ENCODE measurements at places on chromosomes 7 and 10.
A peak's percentile ranks its signal among the peaks of the same experiment; 100 is the strongest.

DNA sequence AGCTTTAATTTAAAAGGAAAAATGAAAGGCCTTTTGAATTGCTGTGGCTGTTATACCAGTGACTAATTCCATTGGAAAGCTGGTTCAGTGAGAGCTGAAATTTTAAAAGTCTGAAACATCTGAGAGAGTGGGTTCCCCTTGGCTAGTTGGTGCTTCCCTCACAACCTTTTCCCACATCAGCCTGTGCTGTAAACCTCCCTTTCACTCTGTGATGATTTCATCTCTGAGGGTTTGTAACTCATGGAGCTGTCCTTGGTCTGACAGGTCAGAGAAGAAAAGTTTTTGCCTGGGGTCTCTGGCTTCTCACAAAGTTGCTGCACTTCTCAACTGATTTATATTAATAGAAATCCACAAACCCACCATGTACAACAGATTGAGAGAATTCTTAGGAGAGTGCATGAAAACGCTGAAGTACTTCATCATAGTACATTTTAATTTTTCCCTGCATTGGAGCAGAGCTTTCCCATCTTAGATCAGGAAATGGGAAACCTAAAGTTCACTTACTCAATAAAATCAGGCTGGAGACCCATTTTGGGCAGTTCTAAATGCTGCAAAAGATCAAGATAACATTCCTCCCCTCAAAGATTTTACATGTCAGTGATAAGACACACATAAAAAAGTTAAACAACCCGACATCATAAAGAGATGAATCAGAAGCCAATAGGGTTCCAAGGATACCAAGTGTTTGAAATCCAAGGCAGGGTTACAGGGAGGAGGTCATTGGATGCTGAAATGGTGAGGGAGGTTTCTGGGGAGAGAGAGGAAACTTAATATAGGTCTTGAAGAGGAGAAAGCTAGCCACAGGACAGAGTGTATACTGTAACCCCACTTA, 157.0 kb upstream of the MKLN1 start:
- no peak for DNase-seq

- no peak for DNase-seq
These were observed 647 bp downstream of the ECHS1 start for GRCh38 chr10:133372507-133372906.

DNA sequence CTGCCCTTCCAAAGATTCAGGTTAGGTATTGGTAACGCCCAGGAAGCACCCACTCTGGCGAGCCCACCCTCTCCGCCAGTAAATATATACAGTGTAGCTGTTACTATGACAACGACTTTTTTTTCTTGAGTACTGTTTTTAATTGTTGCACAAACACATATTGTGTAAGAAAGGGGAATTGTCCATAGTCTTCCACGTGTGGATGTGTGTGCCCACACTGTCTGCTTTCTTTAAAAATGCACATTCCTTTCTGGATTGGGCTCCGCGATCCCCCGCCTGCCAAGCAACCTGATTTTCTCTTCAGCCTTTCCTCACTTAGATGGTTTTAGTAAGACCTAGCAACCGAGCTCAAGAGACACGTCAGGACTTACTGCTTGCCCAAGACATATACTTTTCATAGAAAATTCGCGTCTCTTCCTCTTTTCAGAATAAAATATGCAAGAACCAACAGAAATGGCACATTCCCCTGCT, 247.8 kb downstream of the EBF3 start:
- no peak for DNase-seq

GRCh38 chr10:61000769-61001730, 57.1 kb upstream of the RHOBTB1 start:
- DNase-seq, result peak; percentile 38

DNA sequence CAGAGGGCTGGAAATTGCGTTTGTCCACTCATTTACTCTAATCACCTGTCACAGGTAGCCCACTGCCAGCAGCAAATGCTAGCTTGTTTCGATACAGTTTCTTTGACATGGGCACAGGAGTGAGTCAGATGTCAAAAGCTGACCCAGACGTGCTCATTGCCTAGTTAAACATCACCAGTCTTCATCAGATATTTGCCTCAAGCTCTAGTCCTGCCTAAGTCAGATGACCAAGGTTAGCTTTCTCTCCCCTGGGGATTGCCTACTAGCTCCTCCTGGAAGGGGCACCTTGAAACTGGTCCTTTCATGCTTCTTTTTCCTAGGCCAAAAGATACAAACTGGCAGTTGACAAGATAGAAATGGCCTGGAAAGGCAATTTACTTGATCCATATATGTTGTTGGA, 35.2 kb downstream of the GPAM start:
- DNase-seq, result no peak

DNA sequence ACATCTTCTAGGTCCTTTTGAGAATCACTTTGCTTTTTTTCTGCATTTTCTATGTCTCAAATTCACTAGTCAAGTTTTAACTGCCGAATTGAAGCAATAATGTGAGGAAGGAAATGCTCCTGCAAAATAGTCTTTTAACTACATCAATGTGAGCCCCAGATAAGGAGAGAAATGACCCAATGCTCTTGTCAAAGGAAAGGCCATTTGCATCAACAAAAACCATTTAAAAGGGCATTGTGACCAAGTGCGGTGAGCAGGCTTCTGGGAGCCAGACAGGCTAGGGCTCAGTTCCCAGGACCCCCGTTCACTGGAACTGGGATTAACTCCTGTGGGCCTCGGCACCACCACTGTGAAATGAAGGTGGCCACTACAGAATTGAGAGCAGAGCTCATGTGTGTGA, 127.9 kb upstream of the EEPD1 start:
- DNase-seq, result no peak

DNA sequence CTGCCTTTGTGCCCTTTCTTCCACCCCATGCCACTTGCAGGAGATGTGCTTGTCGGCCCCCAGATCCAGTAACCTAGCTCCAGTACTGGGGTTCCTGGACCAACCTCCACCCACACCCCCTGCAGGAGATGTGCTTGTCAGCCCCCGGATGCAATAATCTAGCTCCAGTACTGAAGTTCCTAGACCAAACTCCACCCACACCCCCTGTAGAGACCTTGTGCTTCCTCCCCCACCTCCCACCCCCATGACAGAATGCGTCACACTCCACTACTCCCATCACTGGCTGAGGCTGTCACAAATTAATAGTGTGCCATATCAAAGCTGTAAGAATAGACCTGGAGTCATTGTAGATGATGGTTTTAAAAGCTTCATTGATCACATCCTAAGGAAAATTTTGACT, 185.0 kb downstream of the BICC1 start:
- DNase-seq, result no peak

DNA sequence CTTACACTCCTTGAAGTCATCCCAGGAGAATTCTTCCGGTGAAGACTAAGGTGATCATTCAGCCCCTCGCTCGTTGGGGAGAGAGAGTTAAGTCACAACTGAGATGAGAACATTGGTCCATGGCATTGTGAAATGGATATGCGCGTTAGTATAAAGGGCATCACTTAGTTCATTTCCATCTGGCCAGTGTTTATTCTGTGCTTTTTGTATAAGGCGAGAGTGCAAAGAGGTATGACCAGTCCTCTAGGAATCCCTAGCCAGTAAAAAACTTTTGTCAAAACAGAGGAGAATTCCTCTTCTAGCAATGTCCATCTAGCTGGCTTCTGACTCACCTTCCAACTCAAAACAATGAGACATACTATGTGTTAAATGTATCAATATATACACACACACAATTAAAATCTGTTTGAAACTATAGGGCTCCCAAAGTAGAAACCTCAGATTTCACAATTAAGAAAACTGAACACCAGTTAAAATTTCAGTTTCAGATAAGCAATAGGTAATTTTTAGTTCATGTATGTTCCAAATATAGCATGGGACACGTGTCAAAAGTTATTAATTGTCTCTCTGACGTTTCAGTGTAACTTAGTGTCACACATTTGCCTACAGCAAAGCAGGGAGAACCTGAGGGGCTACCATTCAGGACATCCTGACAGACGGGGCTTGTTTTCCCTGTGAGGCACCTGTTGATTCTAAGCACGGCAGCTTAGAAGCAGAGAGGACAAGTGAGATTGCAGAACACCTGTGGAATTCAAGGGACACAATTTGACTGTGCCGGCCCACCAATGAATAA, 158.9 kb downstream of the KLF6 start:
- no peak for DNase-seq

DNA sequence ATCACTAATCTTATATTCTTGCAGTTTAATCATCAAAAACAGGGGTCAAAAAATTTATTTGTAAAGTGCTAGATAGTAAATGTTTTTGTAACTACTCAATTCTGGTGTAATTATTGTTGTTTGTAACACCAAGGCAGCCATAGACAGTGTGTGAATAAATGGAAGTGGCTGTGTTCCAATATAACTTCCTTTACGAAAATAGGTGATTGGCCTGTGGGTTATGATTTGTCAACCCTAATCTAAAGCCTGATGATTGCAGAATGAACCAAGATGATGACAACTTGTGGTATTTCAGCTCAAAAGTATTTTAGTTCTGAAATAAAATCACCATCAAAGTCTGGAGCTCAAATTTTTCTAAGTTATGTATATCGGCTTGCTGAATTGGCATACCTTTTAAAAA, 34.4 kb upstream of the ETV1 start:
- no peak for DNase-seq

- no peak for DNase-seq
These were observed 2.2 kb upstream of the CCDC3 start for GRCh38 chr10:13003759-13004158.

- no peak for DNase-seq
These were observed 220.0 kb downstream of the FAM107B start for GRCh38 chr10:14554491-14555205.

- DNase-seq, result no peak
These were observed 139.4 kb downstream of the TACC2 start for GRCh38 chr10:122128357-122128756.

DNA sequence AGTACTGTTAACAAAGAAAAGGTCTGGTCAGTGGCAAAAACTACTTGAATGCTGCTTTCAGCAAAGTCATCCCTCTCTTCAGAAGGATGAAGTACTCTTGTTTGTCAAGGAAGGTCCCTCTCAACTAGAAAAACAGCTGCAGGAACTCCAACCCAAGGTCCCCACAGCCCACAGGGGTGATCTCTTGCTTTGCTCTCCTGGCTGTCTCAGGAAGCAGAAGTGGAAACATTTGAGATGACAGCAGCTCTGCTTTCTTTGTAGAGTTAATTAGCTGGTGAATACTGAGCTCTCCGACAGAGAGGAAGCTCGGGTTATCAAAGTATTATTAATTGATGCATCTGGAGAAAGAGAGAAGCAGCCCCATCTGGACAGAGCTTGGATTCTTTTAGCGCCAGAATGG, 25.4 kb upstream of the LRGUK start:
- peak; percentile 48 for DNase-seq

GRCh38 chr10:80156216-80156615, 23.7 kb downstream of the PLAC9 start:
- DNase-seq, result no peak

DNA sequence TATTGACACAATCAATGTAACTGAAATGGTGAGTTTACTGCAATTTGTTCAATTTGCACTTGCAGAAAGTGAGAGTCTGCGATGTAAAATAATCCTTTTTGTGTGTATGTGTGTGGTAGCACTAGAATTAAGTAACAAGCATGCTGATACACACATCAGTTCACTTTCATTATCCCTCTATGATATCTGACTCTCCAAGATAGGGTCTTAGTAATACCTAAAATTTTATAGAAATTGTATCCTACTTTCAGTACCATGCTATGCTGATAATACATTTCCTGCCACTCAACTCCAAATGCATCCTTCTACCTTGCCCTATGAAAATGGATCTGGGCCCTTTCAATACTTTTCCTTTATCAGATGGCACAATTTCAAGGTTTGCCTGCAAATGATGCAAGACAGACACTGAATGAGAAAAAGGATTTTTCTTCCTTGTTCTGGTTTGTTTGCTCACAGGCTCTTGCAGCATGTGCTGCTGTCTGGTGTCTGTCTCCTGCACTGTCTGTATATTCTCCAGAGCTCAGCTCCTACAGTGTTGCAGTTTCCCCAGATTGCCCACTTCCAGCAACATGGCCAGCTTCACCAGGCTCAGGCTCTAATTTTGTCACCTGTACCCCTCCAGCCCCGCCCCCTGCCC, 297.9 kb upstream of the HGF start:
- no peak for DNase-seq

- no peak for DNase-seq
These were observed 77.2 kb downstream of the CH25H start for GRCh38 chr10:89129911-89130310.

GRCh38 chr10:129203819-129204218, 263.2 kb upstream of the MGMT start:
- no peak for DNase-seq

GRCh38 chr10:112724404-112724991, 225.5 kb upstream of the TCF7L2 start:
- peak; percentile 91 for DNase-seq

DNA sequence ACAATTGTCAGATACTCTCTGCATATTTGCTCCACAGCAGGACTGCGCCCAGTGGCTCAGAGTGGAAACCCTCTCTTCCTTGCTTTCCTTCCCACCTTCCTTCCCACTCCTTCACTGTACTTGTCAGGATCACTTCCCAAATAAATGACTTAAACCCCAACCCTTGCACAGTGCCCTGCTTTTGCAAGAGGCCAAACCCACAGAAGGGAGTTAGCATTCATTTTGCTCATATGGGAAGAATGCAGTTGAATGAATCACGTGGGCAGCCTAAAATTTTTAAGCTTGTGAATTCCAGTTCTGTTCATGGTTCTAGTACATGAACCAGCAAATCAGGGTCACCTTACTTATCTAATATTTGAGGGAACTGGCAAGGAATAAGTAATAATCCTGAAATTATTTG, 47.7 kb upstream of the SFMBT2 start:
- DNase-seq, result no peak

- DNase-seq, result no peak
These were observed 2.8 kb downstream of the FAM53B start for GRCh38 chr10:124741281-124741921.

DNA sequence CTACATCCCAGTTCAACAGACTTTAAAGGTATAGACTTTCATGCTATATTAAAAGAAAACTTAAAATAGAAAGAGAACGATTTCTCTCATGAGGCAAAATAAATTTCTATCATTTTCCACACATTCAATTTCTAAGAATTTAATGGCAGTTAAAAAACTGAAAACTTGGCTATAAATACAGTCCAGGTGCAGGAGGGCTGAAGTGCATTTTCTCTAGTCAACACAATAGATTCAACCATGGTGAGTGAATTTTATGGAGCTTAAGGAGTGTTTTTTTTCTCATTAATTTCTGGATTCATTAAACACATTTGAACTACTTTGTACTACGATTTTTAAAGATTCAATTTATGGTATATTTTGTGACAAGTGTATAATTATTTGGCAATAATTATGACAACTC, 240.8 kb upstream of the SLC26A5 start:
- DNase-seq, result peak; percentile 55

GRCh38 chr10:100229819-100230422, 525 bp upstream of the CHUK start:
- DNase-seq, result no peak

All from NCI-H2171 treated with DMSO at 0.1 percent for 48 hours (cell line).